ENCODE measurements at places on chromosomes 2 and 18.

DNA sequence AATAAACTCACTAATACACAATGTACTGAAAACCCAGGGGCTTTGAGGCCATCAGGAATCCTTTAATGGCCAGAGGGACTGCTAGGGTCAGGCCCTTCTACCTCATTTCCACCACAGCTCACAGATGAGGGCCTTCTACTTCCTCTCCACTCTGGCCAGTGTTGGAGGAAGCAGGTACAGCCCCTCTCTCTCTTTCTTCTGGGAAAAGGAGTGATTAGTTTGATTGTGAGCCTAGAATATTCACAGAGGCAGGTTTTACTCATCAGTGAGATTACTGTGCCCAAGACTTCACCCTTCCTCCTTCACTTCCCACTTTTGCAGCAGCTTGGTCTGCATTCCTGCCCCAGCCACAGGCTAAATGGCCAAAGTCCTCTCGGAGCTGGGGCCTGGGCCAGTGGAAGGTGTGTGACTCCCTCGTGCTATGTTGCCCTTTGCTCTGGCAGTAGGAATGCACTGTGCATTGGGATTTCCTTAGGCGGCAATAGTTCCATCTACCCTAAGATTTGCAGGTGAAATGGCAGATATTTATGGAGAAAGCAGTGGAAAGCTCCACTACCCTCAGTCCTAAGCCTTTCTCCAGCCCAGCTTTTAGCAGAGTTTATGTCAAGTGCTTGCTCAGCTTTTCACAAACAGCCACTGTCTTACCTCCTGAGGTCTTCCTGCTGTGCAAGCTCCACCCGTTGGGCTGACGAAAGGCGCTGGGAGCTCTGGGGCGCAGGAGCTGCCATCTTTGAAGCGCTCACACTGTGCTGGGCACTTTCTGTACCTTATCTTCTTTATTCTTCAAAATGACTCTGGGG is 36.2 kb upstream of the YES1 start:
- DNase-seq, result no peak

DNA sequence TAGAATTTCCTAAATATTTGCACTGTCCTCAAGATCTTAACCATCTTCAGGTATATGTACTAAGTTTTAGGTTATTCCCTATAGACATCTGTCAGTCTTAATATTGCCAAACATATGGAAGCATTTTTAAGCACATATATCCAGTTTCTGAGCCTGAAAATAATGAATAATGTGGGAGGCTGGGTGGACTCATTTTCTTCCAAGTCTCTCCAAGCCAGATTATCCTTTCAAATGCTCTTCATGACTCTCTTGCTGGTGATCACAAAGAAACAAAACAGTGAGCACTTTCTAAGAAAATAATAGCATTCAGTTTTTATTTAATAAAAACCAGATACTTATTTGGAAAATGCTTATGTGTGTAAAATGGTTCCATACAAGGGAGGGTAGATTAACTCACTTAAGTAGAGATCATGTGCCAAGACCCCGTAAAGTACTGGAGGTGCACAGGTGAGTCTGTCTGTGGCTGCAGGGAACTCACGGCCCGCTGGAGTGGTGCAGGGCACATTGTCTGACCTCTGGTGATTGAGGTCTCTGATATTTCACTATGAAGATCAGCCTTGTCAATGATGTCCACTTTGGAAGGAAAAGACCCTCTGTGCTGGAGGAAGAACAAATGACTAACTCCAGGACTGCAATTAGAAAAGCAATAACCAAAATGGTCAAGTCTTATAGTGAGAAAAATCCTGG is 161.6 kb downstream of the TMEM18 start:
- DNase-seq, result no peak

DNA sequence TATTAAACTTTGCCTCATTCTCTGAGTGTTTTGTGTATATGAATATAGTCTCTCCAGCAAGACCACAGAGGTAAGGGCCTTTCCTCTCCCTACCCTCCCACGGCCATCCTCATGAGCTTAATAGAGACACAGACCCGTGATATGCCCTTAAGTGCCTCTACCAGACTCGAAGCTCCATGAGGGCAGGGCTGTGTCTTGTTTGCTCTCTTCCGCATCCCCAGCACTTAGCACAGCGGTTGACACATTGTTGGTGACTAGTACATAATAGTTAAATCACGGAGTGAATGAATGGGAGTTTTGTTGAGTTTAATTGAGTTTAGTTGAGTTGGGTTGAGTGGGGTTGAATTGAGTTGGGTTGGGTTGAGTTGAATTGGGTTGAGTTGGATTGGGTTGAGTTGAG is 122.3 kb downstream of the ZFP36L2 start:
- no peak for DNase-seq

GRCh38 chr2:157903151-157903550 is 27.0 kb upstream of the ACVR1 start:
- DNase-seq, result no peak

GRCh38 chr2:104846786-104847585 is 6.9 kb upstream of the POU3F3 start:
- no peak for DNase-seq

DNA sequence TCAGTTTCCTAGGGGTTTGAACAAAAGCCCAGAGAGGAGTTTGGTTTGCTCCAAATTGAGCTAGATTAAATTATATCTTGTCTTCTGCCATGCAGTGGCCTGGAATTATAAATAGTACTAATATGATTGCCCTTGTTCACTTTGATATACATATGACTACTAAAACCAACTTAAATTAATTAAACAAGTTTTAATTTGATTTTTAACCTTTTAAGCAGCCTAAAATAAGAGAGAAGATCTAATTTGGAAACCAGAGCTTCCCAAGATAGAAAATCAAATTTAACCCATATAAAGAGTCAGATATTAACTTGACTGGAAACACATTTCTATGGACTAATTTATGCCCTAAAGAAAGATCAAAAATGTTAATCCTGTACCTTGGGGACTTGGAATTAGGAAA is 444.5 kb upstream of the SLC8A1 start:
- no peak for DNase-seq

DNA sequence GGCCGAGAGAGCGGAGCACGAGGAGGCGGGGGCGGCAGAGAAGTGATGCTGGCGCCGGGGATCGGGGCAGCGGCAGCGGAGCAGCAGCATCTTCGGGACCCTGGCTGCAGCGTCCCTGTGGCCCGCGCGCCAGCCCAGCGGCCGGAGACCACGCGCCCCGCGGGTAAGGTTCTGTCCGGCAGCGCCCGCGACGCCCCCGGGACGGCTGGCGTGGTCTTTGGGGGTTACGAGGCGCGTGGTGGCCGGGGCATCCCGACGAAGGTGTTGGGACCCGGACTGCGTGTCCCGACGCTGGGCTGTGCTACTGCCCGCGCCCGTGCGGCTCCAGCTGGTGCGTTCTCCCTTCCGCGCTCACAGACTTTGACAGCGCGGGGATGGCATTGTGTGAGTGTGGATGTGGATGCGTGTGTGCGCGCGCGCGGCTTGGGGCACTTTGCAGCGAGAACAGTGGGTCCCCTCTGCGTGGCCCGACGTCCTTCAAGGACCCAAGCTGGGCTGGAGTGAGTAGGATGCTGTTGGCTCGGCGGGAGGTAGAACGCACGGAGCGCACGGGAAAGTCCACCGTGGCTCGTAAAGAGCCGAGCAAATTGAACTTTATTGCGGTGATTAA is 405.0 kb downstream of the XIRP2 start:
- peak; percentile 6 for DNase-seq

DNA sequence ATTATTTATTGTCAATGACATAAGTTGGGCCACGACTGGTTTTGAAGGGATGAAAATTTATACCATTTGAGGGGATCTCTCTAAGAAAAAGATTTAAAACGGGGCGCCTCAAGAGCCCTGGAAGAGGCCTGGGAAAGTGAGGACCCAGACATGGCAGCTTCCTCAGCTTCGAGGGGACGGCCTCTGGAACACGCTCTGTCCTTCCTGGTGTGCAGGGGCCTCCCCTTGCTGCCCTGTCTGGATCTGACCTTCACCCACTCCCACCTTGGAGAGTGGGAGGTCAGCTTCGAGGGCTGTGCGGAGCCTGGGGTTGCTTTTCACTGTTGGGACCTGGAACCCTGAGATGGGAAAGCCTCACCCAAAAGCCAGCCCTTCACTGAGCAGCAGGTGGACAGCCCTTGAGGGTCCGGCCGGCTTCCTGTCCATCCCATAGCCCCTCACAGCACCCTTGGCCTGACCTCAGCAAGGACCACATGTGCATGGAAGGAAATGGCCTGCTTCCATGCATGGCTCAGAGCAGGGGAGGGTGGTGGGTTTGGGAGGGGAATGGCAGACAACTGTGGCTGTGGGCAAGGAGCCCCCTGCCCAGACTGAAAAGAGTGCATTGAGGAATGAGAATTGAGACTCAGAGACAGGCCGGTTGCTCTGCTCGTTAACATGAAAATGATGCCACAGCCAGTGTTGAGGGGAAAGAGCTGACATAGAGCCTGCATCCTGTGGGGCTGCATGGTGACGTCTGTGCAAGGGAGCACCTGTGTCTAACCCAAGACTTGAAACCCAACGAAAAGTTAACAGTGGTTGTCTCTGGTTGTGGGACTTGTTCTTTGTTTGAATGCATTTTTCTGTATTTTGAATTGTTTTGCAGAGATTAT is 16.3 kb downstream of the FBLN7 start:
- DNase-seq, result no peak

GRCh38 chr2:201116959-201117734 is 1.2 kb downstream of the CFLAR start:
- peak; percentile 26 for DNase-seq

DNA sequence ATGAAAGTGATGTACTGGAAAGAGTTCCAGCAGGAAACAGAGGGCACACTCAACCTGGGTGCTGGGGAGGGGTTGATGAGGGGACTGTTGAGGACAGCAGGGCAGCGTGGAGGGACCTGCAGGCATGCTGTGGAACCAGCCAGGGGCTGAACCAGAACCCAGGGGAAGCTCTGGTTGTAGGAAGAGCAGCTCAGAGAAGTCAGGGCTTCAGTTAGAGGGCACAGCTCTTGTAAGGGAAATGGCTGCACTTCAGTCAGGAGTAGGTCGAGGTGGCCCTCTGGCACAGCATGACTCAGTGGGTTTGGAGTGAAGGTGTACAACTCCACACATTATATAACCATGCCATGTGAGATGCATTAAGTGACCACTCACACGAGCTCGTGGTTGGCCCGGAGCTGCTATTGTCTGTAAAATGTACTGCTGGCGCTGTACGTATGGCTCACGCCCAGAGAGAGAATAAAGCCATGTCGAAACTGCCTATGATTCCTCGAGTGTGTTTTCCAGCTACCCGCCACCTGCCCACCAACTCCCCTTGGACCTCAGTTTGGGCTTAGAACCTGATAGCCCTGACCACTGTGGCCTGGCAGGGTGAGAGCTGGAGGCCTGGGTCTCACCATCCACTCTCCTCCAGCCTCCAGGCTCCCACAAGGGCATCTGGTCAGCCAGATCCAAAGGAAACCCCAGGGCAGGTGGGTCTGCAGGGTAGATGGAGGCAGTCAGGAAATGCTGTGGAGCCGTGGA is 136.5 kb upstream of the HS6ST1 start:
- DNase-seq, result no peak

Data from activated naive CD8-positive, alpha-beta T cell treated with anti-CD3 and anti-CD28 coated beads, Interleukin-2, amount 50 U/mL, for 24 hours (primary cell).